ENCODE measurements at places on chromosomes 16 and 17.

DNA sequence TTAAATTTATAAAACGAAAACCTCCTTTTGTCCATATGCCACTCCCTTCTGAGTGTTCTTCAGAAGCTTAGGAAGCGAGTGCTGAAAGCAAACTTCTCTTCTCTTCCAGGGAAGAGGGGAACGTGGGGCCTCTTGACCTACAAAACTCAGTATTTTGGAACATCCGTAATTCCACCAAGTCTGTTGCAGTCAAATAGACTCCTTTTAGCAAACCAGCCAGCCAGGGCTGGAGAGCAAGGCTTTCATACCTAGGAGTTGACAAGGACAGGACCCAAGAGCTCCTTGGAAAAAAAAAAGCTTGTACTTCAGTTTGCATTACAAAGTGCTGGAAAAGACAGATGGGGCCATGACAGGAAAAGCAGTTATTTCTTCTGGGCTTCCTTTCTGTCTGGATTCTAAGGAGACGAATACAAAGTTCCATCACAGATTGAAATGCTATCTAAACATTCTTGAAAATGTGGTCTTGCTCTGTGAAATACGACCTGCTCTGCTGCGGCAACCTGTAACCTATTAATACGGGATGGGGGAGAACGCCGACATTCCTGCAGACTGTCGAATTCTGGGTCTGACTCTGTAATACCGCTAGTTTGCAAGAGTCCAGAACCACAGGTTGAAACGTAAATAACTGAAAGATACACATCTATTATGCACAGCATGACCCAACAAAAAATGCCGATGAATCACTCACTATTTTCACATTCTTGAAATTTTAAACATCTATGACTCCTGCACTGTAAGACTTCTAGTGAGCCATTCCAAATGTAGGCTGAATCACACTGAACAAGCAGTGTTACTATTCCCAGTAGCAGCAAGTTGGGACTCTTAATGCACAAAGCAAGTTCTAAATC is 20.6 kb downstream of the VPS53 start:
- no peak for DNase-seq

DNA sequence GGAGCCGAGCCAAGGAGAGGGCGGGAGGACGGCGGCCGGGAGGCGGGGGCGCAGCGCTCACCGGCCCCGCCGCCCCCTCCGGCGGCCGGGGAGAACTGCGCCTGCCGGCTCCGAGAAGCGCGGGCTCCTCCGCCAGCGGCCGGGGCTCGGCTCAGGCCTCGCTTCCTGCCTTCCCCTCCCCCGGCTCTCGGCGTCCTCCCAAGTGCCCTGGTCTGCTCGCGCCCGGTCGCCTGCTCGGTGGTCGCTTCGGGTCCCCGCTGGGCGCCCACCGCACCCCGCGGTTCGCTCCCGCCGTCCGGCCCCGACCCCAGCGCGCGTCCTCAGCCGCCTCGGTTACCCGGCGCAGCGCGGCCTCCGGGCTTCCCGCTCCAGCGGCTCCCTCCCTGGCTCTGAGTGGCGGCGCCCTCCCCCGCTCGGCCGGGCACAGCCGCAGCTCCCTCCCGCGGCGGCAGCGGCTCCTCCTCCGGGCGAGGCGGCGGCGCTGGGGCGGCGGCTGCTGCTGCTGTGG is 313 bp downstream of the UBTF start:
- DNase-seq = peak; percentile 74

GRCh38 chr17:65078441-65079160 is 22.1 kb upstream of the GNA13 start:
- no peak for DNase-seq

- no peak for DNase-seq
These were observed 706.9 kb upstream of the SOX9 start for GRCh38 chr17:71413935-71414334.

Data from bone marrow (tissue), 2 donors.